ENCODE measurements at places on chromosomes 7 and 10.

- DNase-seq = no peak
Measured at GRCh38 chr7:3244241-3244814, 56.7 kb upstream of the SDK1 start.

DNA sequence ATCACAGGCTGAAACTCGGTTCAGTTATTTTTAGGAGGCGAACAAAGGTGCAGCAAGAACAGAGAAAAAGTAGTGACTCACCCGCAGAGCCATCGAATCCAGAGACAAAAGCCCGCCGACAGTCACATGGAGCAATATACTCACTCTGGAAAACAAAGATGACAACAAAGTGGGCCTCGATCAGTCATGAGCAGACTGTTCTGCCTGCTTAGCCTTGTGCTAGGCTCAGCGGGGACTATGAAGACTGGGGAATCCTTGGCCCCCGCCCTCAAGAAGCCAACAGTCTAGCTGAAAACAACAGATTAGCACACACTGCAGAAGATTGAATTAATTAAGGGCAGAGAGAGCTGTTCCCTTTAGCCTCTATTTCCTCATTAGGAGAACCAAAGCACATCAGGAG lies 30.4 kb downstream of the XPNPEP1 start:
- DNase-seq = no peak

GRCh38 chr7:30845426-30846135 lies 66.1 kb upstream of the AQP1 start:
- DNase-seq = no peak

DNA sequence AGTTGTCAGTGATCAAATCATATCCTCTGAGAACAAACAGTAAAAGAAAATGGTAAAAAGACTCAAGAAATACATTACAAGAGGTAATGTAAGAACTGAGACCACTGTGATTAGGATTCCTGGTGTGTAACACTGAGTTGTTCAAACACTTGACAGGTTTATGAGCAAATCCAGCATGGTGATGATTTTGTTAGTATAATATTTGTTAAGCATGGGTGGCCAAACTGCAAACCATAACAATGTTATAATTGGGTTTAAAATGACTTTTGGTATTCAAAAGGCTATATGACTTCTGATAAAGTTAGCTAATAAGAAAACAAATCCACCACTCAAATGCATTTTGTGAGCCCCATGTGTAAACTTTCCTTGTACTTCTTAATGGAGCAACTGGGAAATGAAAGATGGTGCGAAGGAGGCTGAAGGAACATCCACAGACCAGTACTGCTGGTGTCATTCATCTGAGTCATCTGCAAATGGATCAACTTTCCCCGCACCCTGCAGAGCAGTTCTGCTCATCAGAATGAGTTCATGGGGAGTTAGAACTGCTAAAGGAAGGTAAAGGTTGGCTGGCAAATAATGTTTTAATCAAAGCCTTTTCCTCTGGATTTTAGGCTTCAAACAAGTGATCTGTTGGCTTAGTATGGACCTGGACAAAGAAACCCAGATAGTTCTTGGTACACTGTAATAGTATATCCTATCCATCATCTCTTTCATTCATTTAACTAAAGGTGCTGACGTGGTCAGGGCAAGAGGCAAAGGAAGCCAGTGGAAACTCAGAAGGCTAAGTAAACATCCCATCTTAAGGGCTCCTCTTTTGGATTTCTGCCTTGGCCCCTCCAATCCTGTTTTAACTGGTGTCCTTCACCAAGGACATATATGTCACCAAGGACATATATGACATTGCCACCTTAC lies 45.0 kb downstream of the AFAP1L2 start:
- no peak for DNase-seq

DNA sequence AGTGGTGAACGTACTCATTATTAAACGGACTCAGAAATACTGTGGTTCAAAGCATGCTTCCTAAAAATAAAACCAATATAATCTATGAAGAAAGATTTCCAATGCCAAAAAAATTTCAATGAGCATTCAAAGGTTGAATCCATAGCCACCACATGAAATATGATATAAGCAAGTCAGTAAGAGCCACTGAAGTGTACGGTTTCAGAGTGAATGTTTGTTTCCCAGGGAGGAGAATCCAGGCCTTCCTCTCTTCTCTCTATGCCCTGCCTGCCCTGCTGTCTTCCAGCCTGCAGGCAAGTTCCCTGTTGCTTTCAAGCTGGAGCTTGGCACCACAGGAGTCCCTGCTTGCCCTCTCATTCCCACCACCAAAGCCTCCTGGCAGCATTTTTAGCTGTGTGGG lies 1171.6 kb upstream of the C7orf33 start:
- DNase-seq = no peak

DNA sequence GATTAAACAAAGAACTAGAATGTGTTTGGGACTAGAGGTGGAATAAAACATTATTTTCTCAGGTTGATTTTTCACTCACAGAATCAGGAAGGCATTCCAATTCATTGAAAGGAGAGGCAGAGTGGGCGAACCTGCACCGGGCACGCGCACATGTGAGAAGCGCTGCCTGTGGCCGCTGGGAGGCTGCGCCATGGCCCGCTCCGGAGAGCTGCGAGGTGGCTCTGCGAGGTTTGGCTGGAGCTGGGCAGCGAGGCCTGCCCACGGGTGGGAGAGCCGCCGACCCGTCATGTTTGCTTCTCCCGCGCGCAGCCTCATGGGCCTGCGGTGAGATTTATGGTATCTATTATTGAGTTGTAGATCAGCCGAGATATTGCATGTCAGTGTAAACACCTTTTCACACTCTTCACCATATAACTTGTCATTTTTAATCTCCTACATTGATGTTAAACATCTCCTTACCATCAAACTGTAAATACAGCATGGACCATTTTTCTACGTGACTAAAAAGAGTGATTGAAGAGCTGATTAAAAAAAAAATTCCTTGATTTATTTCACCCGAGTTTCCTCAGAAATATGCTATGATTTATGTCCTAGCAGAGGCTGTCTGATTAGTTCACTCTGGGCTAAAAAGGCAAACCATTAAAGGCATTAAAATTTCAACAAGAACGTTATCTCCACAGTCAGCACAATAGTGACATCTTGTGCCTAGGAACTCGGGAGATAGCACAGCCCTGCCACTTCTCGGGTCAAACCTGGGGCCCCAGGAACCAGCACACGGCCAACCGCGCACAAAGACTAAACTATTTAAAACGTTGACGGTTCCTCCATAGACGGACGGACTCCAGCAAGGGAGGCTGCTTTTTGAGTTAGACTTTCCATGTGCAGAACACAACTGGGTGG lies 96.6 kb upstream of the RNF32 start:
- no peak for DNase-seq

DNA sequence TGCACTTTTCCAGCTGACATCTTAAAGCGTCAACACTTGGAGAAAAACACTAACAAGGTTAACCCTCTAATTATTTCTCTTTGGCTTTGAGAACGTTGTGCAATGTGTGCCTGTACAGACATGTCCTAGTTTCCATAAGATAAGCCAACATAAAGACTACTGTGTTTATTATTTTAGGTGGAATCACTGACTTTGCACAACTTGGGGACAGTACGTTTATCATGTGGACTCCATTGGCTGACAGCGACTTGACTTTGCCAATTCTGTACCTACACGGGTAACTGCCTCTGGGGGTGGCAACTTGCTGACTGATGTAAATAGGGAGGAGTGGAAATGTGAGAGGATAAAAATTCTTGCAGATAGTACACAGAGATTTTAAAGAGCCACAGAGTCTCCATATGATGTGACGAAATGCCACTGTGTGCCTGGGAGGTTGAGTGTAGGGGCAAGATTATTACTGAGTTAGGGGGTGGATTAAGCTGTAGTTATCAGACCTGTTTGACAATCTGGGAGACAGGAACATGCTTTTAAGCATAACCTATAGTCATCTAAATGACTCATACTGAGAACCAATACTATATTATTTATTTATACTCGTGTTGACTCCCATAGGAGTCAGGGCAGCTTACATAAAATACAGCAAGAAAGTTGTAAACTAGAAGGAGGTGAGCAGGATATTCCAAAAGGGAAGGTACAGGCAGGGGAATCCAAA lies 21.0 kb downstream of the SLC13A4 start:
- no peak for DNase-seq

GRCh38 chr10:123972481-123973401 lies 81.1 kb upstream of the CPXM2 start:
- DNase-seq = no peak

DNA sequence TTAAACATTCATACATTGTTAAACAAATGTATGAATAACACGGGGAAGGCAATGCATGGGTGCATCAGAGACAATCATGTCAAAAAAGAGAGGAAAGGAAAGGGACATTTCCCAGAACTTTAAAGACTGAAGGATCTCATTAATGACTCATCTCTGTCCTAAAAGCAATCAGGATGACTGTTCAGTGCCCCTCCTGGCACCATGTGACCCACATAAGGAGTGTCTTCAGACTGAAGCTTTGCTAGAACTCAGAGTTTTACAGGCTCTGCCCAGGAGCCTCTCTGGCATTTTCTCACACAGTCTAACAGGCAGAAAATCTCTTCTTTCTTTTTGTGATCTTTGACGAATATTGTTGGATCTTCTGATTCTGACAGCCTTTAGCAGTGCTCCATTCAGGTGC lies 315.3 kb downstream of the OTUD1 start:
- no peak for DNase-seq

DNA sequence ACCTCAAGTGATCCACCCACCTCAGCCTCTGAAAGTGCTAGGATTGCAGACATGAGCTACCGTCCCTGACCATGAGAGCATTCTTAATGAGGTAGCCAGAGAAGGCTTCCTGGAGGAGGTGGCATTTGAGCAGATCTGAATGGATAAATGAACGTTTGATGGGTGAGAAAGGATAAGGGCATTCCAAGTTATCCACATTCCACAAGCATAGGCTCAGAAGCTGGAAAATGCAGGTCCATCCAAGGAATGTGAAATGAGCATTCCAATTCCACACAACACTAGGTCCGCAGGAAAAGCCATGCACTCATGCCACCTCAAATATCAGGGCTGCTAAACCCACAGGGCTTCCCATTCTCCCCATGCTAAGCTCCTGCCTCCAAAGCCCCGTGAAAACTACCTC lies 17.0 kb downstream of the TMEM130 start:
- DNase-seq = no peak

DNA sequence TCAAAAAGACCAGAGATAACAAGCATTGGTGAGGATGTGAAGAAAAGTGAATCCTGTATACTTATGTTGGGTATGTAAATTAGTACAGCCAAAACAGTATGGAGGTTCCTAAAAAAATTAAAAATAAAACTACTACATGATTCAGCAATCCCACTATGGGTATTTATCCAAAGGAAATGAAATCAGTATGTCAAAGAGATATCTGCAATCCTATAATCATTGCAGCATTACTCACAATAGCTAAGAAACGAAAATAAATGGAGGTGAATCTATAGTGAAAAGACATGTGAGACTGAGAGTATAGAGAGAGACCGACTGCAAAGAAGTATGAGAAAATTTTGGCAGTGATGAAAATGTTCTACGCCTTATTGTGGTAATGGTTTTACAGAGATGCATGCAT lies 139.2 kb upstream of the TMEM168 start:
- DNase-seq = no peak

DNA sequence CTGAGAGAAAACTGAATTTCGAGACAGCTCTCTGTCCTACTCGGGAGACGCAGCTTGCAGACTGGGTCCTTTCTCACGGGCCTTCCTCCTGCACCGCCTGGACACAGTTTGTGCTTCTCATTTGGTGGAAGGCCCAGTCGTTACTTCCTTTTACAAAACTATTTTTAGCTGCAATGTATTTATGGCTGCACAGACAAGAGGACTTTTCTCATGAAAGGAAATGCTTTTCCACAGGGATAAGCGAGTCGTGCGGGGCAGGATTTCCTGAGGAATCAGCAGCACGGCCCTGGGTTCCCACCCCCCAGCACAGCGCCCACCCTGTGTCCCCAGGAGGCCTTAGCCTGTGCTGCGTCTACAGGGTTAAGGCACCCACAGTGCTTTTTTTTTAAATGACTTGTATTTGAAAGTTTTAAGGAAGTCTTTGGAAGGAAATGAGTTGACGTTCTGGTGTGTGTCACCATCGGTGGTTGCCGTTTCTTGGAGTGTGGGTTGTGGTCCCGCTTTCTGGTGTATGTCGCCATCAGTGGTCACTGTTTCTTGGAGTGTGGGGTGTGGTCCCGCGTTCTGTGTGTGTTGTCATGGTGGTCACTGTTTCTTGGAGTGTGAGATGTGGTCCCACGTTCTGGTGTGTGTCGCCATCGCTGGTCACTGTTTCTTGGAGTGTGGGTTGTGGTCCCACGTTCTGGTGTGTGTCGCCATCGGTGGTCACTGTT lies 50.9 kb downstream of the INPP5A start:
- DNase-seq = no peak

GRCh38 chr10:122703483-122704448 lies 4.1 kb upstream of the C10orf120 start:
- DNase-seq = peak; percentile 40
